ENCODE measurements at places on chromosomes 12 and 14.

DNA sequence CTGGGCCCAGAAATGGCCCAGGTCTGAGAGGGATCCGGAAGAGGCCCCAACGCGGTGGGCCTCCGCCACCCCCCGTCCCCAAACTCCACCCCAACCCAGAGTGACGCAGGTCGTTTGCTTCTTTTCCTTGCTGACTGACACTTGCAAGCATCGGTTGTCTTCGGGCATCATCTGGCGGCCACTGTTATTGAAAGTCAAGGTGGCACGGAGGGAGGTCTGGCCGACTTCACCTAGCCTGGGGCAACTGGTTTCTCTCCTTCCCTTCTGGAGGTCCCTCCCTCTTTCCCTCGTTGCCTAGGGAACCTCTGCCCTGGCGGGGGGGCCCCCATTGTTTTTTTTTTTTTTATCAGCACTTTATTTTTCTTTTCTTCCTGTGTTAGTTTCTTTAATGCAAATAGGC lies 241.8 kb downstream of the ALG10 start:
- no peak for DNase-seq

GRCh38 chr14:81485372-81485771 lies 48.3 kb downstream of the SEL1L start:
- no peak for DNase-seq

- DNase-seq = no peak
Measured at GRCh38 chr14:95460647-95461478, 55.6 kb downstream of the SYNE3 start.

DNA sequence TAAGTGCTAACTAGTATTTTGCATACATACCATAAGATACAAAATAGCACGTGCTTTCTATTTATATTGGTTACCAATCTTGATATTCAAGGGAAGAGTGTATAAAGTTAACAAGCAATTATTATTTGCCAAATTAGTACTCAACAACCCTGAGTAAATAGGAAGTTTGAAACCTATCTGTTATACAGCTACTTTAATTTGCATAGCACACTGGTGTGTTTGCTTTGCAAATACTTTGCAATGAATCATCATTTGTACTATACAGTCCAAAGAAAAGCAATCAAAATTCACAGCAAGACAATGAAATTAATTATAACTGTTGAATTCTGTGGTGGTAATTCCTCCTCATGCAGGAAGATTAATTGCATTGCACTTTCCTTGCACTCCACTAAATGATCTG lies 469.1 kb downstream of the PRKD1 start:
- DNase-seq = no peak

DNA sequence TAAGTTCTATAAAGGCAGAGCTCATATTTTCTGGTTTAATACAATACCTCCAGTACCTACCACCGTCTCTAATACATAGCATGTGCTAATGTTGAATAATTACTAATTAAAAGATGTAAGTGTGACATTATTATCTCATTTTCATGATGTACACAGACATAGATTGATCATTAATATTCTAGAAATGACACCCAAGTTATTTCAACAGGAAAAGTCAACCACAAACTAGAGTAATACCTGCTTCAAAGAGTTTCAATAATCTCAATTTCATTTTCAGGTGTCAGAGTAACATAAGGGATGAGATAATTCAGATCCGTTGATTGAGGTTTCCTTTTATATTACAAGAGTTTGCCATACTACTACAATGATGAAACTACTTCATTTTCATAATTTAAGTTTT lies 388.9 kb downstream of the SOX5 start:
- DNase-seq = no peak

DNA sequence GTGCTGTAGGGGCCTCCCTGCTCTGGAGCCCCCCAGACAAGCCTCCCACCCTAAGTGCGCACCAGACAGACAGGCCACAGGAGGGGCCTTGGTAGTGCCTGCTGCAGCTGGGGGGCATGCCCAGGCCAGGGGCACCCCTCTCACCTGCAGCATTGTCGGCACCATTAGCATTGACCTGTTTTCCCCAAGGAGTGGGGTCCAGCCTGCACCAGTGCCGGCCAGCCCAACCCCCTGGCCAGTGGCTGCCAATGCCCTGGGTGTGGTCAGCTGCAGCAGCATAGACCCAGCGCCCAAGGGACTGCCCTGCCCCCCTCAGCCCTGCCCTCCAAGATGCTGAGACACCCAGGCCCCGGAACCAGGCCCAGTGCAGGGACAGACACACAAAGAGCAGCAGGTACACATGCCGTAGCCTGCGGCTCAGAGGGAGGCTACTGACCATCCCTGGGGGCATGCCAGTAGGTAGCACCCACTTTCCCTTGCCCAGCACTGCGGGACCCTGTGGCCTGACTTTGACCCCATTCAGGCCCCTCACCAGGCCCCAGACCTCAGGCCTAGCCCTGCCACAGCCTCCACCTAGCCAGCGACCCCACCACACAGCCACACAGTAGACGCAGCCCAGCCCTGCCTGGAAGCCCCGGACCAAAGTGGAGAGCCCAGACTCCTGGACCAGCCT lies 1.0 kb downstream of the AHNAK2 start:
- no peak for DNase-seq

GRCh38 chr12:117885211-117885610 lies 83.6 kb downstream of the KSR2 start:
- DNase-seq = no peak

- no peak for DNase-seq
Measured at GRCh38 chr12:89309815-89310214, 42.5 kb downstream of the DUSP6 start.

- no peak for DNase-seq
Measured at GRCh38 chr12:52199294-52199919, 7.6 kb upstream of the KRT80 start.

- DNase-seq = no peak
Measured at GRCh38 chr12:29756741-29757390, 26.9 kb downstream of the TMTC1 start.

GRCh38 chr14:20550926-20551325 lies 9.9 kb downstream of the RNASE9 start:
- DNase-seq = no peak

DNA sequence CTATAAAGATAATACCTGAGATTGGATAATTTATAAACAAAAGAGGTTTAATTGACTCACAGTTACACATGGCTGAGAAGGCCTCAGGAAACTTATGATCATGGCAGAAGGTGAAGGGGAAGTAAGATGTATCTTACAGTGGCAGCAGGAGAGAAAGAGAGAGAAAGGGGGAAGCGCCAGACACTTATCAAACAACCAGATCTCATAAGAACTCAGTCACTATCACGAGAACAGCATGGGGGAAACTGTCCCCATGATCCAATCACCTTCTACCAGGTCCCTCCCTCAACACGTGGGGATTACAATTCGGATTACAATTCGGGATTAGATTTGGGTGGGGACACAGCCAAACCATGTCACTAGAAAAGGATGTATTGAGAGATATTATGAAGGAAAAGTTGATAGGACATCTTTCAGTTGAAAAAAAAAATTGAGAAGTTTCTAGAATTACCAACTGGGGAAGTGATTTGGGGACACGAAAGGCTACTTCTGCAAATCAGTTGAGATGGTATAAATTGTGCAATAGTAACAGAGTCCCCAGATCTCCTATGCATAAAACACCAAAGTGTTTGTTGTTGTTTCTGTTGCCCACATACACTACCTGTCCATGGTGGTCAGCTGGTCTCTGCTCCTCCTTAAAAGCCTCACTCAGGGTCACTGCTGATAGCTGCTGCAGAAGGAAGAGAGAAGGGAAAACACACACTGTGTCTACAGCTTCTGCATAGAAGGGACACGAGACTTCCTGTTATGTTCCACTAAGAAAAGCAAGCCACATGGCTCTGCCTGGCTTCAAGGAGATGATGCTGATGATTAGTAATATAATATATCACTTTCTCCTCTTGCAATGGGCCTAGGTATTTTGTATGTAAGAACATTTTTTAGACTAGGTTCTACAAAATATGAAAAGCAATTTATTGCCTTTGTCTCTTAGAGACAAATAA lies 465.5 kb downstream of the PDZRN4 start:
- DNase-seq = no peak

DNA sequence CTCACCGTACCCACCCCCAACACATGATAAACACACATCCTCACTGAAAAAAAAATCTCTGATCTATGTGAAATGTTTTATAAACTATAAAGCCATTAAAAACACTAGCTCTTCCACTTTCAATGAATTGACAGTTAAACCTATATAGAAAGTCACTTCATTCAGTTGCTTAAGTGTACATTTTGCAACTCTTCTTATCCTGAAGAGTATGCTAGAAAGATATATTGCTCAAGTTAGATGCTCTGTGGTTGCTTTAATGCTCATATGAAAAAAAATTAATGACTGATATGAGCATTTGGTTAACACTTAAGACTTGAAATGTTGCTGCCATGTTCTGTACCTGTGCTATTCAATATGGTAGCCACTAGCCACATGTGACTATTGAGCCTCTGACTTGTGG lies 21.0 kb upstream of the MIA2 start:
- DNase-seq = no peak

DNA sequence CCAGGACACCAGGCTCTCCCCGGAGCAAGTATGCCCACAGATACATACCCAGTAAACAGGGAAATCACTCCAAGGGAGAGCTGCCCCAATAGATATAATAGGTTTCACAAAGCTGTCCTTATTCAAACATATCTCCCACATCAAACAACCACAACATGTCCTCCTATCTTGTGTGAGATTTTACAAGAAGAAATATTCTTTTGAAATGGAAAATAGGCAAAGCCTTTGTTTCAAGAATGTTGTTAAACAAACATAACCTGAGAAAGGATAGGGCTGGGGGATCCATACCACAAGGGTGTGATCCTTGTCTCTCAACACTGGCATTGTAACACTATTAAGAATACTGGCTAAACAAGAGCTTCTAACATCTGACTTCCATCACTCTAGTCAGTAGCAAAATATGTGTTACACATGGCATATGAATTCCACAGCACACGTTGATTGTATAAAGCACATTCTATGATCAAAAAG lies 32.9 kb downstream of the LGR5 start:
- DNase-seq = no peak

DNA sequence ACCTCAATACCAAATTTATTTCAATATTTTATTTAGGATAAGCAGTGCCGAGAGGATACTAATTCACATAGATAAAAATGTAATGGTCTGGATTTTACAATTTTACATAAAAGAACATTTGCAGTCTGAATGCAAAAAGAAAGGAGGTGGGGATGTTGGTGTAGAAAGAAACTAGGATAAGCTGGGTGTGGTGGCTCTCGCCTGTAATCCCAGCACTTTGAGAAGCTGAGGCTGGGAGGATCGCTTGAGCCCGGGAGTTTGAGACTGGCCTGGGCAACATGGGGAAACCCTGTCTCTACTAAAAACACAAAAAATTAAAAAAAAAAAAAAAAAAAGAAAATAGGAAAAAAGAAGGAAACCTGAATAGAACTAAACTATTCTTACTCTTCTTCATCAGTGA lies 16.9 kb downstream of the SYCP3 start:
- DNase-seq = no peak

GRCh38 chr14:28653521-28653920 lies 113.1 kb upstream of the FOXG1 start:
- no peak for DNase-seq

DNA sequence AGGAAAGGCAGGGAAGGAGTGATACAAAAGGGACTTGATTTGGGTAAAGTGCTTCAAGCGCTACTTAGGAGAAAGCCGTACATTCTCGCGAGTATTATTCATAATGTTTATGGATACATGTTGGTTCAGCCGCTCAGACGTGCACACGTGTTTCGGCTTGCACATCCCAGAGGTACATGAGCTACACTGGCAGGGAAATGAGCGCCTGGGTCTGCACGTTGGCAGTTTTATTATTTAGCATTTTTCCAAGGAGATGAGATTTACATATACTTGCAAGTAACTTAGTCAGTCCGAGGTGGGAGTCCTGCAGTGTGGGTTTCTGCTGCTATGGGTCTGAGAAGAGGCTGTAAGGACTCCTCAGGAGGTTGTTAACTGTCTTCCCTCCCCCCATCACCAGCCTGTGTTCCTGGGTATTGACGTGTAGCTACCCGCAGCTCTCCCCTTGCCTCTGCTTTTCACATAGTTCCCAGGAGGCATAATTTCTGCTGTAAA lies 1.5 kb downstream of the PRKCH start:
- DNase-seq = no peak

DNA sequence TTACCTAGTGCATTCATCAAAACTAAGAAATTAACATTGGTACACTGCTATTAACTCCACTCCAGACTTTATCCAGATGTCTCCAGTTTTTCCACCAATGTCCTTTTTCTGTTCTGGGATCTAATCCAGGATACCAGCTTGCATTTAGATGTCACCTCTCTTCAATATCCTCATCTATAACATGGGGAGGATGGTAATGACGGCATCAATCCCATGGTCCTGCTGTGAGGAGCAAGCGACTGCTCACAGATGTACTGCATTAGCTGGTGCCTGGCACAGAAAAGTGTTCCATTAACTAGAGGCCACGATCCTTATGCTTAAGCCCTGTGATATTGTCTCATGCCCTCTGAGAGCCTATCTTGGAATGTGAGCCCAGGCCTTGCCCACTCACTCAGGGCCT lies 53.8 kb downstream of the CALM1 start:
- no peak for DNase-seq

GRCh38 chr14:68363466-68363842 lies 429.4 kb downstream of the ZFP36L1 start:
- no peak for DNase-seq

DNA sequence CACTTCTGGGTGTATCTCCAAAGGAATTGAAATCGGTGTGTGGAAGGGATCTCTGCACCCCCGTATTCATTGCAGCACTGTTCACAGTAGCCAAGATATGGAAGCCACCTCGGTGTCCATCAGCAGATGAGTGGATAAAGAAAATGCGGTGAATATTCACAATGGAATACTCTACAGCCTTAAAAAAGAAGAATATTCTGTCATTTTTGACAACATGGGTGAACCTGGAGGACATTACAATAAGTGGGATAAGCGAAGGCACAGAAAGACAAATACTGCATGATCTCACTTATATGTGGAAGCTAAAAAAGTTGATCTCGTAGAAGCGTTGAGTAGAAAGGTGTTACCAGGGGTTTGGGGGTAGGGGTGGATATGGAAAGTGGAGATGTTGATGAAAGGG lies 111.9 kb downstream of the BEGAIN start:
- DNase-seq = no peak

DNA sequence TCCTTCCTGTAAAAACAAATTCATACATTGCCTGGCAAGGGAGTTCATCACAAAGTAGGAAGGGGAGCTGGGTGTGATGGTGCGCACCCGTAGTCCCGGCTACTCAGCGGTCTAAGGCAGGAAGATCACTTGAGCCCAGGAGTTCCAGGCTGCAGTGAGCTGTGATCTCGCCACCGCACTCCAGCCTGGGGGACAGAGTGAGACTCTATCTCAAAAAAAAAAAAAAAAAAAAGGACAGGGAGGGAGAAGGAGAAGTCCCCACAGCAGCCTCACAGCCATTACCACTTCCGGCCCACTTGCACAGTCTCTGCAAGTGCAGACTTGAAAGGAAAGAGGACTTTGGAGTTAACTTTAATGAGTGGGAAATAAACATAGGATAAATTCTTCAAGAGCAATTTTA lies 121.0 kb downstream of the FBXL14 start:
- DNase-seq = no peak
